ENCODE measurements at places on chromosomes 7 and 10.
A peak's percentile ranks its signal among the peaks of the same experiment; 100 is the strongest.

DNA sequence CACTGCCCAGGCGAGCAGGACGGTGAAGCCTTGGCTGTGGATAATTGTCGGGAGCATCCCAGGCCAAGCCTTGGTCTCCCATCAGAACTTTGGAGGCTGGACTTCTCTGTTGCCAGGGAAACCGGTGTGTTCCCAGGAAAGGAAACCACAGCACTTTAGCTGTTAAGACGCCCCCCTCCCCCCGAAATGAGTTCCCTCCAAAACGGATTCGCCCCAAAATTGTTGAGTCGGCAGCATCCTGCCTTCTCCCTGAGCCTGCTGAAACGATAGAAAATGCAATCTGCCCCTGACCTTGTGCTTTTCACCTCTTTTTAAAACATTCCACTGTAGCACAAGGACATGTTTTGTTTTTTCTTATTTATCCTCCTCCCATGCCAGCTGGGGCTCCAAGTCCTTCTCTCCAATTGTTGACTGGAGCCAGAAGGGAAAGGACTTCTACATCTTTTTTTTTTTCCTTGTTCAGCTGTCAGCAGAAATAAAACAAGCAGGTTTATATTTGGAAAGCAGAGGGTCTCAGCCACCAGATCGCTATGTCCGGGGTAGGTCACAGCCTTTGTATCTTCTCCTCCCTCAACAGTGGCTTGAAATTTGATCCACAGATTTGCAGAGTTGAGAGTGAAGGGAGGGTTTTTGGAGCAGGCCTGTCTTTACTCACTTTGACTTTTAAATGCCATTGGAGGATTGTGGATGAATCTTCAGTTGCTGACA is 116.5 kb downstream of the ZMIZ1 start:
- no peak for DNase-seq

GRCh38 chr10:106000721-106001120 is 1163.8 kb downstream of the SORCS1 start:
- no peak for DNase-seq

- DNase-seq = no peak
These were observed 22.1 kb upstream of the LMOD2 start for GRCh38 chr7:123633553-123633952.

GRCh38 chr10:32413513-32413912 is 32.4 kb upstream of the CCDC7 start:
- peak; percentile 28 for DNase-seq

GRCh38 chr7:479948-480499 is 39.6 kb downstream of the PDGFA start:
- no peak for DNase-seq

DNA sequence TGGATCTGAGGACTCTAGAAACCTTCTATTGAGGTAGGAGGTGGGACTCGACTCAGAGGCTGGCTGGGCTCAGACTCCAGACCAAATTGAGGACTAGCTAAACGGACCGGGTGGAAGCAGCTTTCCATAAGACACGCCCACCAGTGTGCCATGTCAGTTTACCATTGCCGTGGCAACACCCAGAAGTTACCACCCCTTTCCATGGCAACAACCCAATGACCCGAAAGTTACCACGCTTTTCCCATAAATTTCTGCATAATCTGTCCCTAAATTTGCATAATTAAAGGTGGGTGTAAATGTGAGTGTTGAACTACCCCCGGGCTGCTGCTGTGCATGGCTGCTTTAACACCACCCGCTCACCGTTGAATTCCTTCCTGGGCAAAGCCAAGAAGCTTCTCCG is 58.9 kb downstream of the MICALL2 start:
- no peak for DNase-seq

- no peak for DNase-seq
These were observed 75.7 kb upstream of the PDZD8 start for GRCh38 chr10:117450940-117451339.

DNA sequence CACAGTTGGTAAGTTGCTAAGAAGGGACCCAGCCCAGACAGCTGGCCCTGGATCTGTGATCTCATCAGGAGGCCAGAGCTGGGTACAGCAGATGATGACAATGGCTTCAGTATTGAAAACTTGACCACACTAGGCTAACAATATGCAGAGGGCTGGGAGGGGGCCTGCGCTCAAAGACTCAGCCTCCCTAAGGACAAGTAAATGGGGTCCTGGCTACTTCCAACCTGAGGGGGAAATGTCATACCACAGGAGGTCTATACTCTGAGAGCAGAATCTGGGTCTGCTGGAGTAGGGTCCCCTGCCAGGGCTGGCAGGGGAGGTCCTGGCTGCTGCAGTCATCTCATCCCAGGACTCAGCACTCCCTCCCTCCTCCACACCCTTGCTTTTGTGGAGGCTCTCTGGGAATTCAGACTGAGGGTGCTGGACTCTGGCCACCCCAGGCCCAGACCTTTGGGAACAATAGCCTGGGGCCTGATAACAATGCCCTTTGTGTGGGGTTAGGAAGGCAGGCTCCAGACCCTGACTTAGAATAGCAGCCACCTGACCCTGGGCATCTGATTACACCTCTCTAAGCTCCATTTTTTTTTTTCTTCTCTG is 1.4 kb downstream of the FXYD4 start:
- DNase-seq = no peak

DNA sequence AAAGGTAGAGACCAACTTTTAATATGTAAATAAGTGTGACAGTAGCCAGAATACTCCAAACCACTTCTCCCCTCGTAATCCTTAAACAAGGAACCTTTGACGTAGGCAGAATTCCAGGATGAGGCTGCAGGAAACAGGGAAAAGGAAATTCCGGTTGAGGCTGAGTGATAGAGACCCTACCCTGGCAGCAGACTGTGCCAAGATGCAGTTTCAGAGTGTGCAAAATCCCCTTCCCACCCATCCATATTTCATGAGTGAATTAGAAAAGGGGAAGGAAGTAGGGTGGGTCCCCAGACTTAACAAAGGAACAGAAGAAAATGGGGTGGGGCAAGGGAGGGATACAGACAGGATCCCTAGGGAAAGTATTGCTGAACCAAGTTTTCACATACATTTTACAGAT is 143.0 kb downstream of the RAPGEF5 start:
- no peak for DNase-seq

- DNase-seq = no peak
These were observed 2.5 kb downstream of the DGKB start for GRCh38 chr7:14900051-14900450.

DNA sequence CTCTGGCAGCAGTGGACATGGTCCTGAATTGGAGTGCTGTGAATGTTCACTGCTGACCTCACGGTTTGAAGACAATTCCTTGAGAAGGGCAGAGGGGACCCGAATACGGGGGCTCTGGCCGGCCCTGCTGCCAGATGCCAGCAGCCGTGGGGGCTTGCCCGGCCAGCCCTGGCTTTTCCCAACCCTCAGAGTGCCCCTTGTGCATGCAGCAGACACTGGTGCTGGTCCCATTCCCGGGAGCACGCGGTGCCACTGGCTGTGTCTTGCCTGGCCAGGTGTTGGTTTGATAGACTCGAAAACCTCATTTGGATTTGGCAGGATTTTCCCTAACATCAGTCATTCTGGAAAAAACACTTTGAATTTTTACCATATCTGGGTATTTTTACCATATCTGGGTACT is 49.1 kb downstream of the LHPP start:
- no peak for DNase-seq

GRCh38 chr7:43584195-43584586 is 1.3 kb downstream of the STK17A start:
- DNase-seq = peak; percentile 42

- no peak for DNase-seq
These were observed 22.2 kb downstream of the LIPJ start for GRCh38 chr10:88608780-88609179.

GRCh38 chr10:37390926-37391325 is 265.5 kb downstream of the ANKRD30A start:
- DNase-seq = no peak

GRCh38 chr7:36349626-36350025 is 40.0 kb upstream of the ANLN start:
- no peak for DNase-seq

DNA sequence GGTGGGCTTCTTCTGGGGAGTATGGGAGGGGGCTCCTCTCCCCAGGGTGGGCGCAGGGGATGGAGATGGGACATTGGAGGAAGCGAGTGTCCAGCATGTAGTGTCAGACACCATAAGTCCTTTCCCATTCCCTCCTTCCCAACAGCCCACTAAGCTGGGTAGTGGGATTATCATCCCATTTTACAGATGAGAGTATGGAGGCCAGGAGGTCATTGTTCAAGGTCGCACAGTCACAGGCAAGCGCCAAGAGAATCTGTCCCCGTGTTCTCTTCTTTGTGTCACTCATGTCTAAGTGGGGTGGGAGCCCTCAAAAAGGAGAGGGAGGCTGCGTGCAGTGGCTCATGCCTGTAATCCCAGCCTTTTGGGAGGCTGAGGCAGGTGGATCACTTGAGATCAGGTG is 64.8 kb downstream of the CLIP2 start:
- no peak for DNase-seq

DNA sequence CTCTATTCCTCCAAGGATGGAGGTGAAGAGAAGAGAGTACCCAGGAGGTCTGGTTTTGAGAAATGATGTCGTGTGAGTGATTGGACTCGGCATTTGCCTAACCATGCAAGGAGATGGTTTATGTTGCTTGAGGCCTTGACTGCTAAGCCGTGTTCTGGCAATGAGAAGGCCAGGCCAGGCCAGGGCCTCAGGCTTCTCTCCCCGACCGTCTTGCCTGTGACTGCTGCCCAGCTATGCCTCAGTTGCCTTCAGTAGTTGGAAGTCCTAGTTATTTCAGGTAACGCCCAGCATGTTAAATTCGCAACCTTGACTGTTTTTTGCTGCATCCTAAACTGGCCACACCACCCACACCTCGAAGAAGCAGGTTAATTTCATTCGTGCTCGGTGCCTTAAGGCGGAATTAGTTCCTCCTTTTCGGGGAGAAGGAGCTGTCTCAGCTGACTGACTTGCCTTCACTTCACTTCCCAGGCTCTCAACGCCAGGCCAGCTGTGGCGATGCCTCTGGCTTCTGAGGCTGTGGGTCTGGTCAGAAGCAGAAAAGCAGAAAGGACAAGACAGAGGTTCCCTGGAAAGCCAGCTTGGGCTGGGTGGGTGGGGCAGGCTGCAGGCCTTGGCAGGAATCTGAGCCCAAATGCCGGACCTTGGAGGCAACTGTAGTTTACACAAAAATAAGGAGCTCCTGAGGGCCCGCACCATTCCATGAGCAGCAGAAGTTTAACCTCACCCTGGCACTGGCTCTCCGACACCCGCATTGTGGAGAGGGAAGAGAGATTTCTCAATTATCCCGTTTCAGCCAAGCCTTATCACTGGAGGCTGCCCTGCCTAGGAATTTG is 61.9 kb upstream of the SAMD8 start:
- DNase-seq = no peak

- DNase-seq = no peak
These were observed 20.1 kb downstream of the TES start for GRCh38 chr7:116230191-116231005.

DNA sequence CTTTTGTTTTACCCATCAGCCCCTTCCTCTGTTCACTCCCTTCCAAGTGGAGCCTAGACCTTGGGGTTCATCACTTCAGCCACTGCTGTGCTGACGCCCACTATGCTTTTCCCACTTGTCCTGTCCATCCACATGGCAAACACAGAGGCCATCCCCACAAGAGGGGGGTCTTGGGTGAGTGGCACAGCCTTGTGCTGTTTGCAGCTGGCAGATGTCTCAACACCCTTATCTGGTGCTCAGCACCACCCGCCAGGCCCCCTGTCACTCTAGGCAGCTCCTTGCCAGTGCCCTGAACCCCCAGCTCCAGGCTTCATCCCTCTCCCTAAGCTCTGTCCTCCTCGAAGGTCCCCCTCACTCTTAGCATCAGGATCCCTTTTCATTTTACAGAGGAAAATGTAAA is 13.1 kb downstream of the BLVRA start:
- no peak for DNase-seq

GRCh38 chr10:115001506-115002381 is 63.7 kb downstream of the TRUB1 start:
- no peak for DNase-seq

GRCh38 chr10:122856902-122857301 is 11.2 kb upstream of the CUZD1 start:
- DNase-seq = no peak

GRCh38 chr7:1743481-1744230 is 73.6 kb downstream of the ELFN1 start:
- DNase-seq = no peak

- no peak for DNase-seq
These were observed 41.4 kb downstream of the AHCYL2 start for GRCh38 chr7:129266181-129266580.

GRCh38 chr7:82085116-82085515 is 315.3 kb upstream of the HGF start:
- DNase-seq = no peak

DNA sequence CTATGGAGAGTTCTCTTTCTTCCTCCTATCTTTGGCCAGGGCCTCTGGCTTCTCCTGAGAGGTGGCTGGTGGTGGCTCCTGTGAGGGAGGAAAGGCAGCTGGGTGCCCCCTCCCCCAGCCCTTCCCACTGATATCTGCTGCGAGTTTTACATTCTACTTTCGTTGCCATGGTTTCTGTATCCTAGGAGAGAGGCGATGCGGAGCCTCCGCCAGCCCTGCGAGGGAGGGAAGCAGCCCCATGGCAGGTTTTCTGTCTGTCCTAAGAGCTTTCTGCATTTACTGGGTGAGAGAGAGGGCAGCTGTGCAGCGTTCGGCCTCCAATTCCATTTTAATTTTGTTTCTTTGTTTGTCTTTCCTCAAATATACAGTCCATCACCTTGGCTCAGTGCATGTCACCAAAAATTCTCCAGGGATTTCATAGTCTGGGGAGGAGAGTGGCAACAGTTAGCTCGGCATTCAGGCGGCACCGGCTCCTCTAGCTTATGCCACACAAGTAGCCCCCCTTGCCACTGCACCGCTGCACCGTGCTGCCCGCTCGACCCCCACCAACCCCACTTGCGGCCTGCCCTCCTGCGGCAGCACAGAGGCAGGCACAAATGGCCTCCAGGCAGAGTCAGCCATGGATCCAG is 20.4 kb downstream of the DNAJB12 start:
- no peak for DNase-seq

DNA sequence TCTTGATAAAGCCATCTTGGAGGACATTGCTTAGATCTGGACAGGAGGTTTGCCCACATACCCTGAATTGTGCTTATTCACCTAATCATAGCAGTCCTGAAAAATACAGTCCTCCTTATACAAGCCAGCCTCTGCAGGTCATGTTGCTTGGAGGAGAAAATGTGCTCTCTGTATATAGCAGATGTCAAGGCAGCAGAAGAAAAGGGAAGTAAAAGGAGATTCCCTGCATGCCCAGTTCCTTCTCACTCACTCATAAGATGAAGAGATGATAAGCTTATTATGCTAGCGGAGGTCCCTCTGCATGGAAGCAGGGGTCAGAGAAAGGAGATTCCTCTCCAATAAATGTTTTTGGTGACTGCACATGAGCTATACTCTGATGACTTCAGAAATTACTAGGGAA is 458.8 kb upstream of the ZMIZ1 start:
- DNase-seq = no peak

- no peak for DNase-seq
These were observed 147.5 kb upstream of the FRMD4A start for GRCh38 chr10:14478201-14478600.

DNA sequence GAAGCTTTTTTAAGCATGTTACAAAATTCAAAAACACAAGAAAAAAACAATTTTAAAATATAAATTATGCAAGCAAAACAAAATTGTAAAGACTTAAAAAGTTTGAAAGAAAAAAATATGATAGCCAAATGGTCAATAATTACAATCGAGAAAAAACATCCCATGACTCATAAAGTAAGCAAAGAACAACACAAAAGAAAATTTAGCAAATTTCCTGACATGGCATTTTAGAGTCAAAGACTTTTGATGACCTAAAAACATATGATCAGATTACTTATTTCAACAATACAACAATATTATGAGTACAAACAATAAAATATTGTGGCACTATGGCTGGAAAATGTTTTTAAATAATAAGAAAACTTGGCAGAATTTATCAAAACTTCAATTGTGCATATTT is 312.1 kb upstream of the MEOX2 start:
- DNase-seq = no peak
